ENCODE measurements at places on chromosomes 1 and 21.

DNA sequence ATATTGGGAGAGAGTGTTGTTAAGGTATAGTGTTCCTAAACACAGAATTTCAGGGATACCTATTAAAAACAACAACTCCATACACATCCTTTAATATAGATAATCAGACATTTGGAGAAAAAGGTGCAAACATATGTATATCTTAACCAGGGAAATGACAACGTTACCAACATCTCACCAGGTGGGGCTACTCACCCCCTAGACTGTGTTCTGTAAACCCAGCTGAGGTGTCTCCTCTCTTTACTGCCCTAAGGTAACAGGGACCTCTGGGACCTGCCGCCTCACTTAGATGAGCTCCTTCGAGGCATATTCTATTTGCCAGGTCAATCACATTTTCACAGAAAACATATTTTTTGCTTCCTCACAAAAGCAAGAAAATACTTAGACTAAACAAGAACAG lies 13.4 kb downstream of the RRAGC start:
- no peak for DNase-seq

DNA sequence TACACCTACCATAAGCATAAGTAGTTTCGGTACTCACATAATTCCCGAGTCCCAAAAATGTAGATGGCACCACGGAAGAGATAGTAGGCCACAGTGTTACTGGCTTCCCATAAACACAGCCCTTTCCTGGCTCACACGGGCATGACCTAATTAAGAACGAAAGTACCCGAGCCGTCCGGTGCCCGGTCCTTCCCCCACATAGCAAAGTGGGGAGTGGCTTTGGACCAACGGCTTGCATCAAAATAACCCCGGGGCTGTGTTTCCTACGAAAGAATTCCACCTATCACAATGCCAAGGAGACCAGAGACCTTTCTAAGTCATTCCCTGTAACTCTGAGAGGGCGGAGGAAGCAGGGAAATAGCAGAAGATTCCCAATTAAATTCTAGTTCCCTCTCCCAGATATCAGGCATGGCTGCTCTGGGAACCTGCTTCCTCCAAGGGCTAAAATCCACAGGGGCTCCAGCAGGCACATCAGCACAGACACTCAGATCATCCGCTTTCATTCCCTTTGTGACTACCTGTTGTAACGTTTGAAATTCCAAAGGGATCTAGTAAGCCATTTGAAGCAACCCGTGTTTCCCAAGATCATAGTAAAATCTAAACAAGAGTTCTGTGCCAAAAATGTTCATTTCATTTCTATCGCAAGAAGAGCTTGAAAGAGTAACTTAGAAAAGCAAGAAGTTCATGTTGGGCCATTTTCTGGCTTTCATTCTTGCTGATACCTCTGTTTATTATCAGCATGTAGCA lies at the start of gene TMPRSS3:
Gene TMPRSS3, minus strand, starts transcription at position 148 of the 747 bp plus-strand sequence. CDS start 635 bp downstream, outside the sequence.
- no peak for DNase-seq

DNA sequence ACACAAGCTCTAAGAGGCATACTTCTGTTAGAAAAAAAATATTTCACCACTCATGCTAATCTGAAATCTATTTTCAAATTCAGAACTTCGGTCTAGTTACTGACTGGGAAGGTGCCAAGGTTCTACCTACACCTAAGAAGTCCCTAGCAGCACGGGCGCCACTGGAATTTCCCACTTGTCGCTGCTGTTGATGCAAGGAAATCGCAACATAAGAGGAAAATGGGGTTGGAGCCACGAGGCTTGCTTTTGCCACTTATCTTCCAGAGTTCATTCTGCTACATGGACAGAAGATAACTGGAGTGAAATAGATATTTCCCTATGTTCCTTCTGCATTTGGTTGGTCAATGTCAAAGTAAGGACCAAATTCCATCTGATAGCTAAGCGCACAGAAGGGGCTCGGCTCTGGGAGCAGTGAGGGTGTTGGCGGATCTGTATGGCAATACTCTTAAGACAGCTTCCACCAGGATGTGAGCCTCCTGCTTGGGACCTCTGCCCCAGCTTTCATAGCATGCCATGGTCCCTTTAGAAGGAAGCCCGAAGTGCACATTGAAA lies 47.2 kb downstream of the RCAN1 start:
- DNase-seq = no peak

- no peak for DNase-seq
Observed at GRCh38 chr1:92747735-92748134, 37.2 kb downstream of the EVI5 start.

DNA sequence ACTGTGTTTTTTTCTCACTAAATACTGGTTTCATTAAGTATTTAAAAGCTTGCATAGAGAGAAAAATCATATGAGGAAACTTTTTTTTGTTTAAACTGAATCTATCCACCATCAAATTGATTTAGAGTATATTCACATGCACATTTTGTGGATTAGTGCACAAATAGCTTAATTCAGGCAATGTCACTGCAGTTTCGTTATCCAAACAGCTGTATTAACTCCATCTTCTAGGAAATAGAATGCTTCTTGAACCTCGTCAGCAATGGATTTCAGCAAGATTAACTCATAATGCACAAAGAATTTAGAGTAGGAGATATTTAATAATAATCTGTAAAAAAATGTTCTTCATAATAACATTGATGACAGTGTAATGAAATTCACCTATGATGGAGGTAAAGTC lies 37.5 kb downstream of the NEXN start:
- DNase-seq = no peak

- no peak for DNase-seq
Observed at GRCh38 chr1:68168545-68169171, 63.7 kb downstream of the WLS start.

DNA sequence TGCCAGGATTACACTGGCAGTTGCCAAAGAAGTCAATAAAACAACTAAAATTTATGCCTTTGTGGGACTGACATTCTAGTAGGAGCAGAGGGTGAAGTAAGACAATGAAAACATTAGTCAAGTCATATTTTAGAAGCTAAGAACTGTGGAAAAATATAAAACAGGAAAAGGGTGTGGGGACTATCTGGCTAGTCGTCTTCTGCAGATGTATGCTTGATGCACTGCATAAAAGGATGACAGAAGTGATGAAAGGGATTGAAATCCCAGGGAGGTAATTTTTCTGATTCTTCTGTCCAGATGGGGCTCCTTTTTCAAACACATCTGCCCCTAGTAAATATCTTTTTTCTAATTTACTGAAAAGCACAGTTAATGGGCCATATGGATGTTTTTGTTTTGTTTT lies 706.3 kb downstream of the ADGRL2 start:
- no peak for DNase-seq

- no peak for DNase-seq
Observed at GRCh38 chr21:38816400-38816977, 10.8 kb downstream of the ETS2 start.

- DNase-seq = no peak
Observed at GRCh38 chr21:41280115-41280919, 36.3 kb upstream of the FAM3B start.

GRCh38 chr1:172909606-172910326 lies 141.0 kb downstream of the TNFSF18 start:
- DNase-seq = no peak

GRCh38 chr1:186213225-186213607 lies 161.8 kb downstream of the TPR start:
- no peak for DNase-seq

DNA sequence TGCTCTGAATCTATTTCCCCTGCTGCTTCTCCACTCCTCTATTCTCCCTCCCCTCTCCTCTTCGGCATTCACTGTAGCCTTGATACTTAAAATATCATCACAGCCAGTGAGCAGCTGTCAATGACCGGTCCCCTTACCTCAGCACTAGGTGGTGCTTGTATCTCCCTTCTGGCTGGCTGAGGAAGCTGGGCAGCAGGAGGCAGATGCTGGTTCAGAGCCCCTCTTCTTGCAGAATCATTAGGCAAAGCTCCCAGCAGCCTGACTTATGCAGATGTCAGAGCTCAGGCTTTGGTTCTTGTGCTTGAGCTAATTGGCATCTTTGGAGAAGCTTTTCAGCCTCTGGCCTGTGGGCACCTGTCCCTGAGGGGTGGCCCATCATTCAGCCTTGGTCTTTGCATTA lies 31.9 kb upstream of the KCNA2 start:
- no peak for DNase-seq

DNA sequence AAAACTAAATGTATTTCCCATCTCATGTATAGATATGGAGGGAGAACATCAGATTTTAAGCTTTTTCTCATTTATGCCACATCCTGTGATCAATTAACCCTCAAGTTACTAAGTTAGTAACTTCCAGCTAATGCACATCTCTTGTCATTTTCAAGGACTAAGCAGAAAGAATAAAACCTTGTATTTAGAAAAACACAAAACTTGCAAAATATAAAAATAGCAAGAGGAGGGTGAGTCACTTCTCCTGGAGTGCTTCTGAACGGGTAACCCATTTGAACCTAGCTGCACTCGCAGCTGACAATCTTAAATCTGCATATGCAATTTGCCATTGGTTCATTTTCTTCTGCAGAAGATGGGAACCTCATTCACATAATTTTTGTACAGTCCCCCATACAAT lies 500.5 kb downstream of the SETD4 start:
- no peak for DNase-seq

DNA sequence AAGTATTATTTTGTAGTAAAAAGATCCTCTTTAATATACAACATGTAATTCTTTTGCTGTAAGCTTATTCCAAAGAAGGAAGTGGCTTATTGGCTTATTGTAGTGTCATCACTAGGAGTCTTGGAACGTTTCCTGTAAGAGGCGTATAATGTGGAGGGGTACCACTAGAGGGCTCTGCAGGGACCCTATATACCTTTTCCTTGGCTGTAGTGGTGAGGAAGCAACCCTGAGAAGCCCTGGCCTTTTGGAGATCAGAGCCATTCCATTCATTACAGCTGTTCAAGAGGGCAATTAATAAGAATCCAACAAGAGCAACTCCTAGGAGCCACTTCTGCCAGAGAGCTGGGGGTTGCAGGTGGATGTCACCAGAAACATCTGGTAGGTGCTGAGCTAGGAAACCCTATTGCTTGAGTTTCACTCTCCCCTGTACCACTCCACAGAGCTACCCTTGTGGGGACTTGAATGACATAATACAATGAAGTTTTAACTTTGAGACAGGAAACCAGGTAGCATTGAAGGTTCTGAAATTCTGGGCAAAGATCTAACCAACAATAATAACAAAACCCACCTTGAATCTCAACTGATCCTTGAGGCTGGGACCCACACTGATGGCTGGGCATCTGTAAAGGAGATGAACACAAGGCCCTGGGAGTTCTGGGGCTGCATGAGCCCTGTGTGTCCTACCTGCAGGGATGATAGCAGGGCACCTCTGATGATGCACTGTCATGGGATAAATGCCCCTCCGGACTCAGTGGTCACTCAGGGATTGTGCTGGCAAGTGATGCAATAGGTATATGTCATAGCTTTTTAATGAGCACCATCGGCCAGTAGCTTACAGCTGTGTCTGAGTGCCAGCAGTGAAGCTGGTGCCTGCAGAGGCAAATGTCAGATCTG lies 160.2 kb upstream of the COA6 start:
- DNase-seq = no peak

- no peak for DNase-seq
Observed at GRCh38 chr21:15768853-15769252, 39.1 kb downstream of the USP25 start.

DNA sequence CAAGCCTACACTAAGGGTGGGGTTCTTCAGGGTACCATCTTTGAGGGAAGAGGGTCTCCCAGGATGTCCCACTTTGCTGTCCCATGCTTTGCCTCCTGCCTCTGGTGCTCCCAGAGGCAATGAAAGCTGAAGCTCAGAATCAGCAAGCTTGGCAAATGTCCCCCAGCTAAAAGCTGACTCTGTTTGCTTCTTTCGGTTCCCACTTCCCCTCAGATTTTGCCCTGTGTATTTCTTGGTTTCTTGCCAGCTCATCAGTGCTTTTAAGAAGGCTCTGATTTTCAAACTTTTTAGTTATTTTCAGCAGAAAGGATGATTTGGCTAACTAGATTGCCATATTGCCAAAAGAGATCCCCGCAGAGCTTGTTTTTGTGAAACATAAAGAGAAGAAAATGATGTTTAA lies 33.1 kb upstream of the COG2 start:
- DNase-seq = no peak

GRCh38 chr1:78045563-78045925 lies 222 bp upstream of the GIPC2 start:
- DNase-seq = no peak

DNA sequence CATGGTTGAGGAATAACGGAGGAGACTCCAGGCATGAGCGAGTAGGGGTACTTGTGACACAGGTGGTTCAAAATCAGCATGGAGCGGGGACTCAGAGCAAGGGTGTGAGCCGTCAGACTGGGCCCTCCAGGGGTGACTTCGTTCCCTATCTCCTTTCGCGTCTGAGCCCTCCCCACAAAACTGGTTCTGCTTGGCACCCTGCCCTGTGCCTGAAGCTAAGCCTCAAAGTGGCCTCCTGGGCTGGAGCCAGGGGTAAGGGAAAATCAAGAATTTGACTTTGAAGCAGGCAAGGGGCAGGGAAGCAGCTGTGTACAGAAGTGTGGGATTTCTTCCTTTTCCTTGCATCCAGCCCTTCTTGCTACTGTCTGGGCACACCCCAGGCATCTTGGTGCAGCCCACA lies 331.5 kb upstream of the AJAP1 start:
- no peak for DNase-seq

- no peak for DNase-seq
Observed at GRCh38 chr1:204194771-204195170, 1.5 kb downstream of the KISS1 start.

DNA sequence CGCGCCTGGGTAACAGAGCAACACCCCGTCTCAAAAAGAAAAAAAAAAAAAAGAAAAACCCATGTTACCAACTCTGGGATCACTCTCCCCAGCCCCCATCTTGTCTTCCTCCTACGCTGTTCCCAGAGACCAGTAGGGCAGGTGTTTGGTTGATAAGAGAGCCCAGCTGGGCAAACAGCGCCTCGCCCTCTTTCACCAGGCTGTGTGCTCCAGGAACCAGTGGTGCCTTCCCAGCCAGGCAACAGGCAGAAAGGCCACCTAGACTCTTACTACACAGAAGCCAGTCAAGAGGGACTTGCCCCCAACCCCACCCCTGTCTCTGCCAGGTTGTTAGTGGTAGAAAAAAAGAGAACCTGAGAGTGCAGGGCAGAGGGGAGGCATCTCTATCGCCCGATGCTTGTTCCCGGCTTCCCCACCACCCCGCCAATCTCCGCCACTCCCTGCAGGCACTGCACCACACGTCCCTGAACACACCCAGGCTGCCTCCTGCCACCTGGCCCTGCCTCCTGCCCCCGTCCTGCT lies 14.0 kb upstream of the CTRC start:
- DNase-seq = no peak

DNA sequence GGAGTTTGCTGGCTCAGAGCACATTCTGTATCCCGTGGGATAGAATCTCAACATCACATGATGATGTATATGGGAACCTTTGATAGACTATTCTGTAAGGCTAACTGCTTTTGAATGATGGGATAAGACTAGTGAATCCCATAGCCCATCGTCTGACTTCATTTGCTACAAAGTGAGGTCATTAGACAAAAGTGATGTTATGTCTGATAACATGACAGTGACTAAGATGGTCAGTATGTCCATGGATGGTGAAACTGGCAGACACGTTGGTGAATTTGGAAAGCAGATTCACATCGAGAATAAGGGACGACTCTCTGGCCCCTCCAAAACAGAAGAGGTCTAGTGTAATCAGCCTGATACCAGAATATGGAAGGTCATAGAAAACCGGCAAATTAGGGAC lies 108.4 kb downstream of the HHAT start:
- no peak for DNase-seq

GRCh38 chr21:45827302-45827692 lies 154.3 kb upstream of the COL6A1 start:
- DNase-seq = peak; percentile 25

All from stimulated activated CD8-positive, alpha-beta memory T cell treated with anti-CD3 and anti-CD28 coated beads, Interleukin-4, amount 100 ng/mL, for 48 hours (primary cell).